NCI-H2029 treated with DMSO at 0.1 percent for 48 hours (cell line): ENCODE measurements at places on chromosomes 6 and 20.

- peak; percentile 73 for DNase-seq
Observed at GRCh38 chr6:109690373-109690736, 647 bp downstream of the AK9 start.

DNA sequence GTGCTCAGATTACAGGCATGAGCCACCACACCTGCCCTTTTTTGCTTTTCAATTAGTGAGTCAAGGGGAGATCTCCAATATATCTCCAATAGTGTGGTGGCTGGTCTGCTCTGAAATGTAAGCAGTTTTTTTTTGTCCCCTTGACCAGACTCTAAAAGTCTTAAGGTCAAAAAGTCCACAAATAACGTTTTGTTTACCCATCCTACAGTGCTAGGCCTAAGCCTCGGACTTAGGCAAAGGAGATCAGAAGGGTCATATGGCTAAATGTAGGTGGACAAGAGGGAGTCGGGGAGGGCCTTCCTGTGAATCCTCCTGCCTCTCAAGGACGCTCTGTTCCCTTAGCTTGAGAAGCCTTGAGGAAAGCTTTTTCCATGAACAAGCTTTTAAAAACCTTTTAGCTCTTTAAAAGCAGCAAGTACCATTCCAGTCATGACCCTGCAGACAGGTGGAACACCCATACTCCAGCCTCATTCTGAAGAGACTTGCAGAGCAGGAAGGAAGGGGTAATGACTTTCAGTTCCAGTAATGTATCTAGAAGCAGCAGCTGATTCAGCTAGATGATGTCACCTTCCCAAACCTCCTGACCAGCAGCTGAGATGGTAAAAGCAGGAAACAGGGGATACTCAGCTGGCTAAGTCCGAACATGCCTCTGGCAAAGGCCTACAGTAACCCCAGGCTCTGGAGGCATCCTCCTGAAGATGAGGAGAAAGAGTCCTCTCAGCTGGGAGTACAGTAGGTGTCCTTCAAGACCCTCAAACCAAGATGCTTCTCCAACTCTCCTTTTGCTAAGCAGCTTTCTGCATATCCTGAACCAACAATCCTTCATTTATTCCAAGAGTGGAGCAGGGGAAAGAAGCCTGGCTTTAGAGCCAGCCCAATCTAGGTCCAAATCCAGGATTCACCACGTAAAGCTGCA is 23.6 kb downstream of the BCL2L1 start:
- DNase-seq, result peak; percentile 92

- no peak for DNase-seq
Observed at GRCh38 chr20:19210391-19211155, 1.9 kb upstream of the SLC24A3 start.

DNA sequence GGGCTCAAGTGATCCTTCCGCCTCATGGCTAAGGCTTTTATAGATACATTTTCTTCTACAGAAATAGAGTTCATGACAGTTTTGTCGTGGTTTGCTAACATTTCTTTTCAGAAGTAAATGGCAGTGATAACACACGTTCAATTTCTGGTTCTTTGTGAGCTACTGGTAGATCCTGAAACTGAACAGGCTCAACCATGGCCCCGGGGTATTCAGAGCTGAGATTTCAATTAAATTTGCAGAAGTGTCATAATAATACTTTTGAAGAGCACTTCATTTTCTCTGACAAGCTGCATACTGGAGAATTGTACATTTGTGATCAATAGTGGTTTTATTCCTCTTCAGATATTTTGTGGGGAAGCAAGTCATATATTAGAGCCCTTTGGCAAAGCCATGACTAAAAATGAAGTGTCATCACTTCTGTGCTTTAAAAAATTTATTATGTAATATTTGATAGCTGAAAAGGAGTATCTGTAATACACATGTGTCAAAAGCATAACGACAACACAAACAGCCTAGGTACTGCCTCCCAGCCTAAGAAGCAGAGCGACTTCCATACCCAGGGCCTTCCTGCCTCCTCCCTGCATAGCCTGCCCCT is 84.3 kb upstream of the SCP2D1 start:
- no peak for DNase-seq

- DNase-seq, result peak; percentile 9
Observed at GRCh38 chr6:138989098-138989983, 1.3 kb upstream of the REPS1 start.

GRCh38 chr6:132733814-132734213 is 20.0 kb upstream of the VNN1 start:
- no peak for DNase-seq

DNA sequence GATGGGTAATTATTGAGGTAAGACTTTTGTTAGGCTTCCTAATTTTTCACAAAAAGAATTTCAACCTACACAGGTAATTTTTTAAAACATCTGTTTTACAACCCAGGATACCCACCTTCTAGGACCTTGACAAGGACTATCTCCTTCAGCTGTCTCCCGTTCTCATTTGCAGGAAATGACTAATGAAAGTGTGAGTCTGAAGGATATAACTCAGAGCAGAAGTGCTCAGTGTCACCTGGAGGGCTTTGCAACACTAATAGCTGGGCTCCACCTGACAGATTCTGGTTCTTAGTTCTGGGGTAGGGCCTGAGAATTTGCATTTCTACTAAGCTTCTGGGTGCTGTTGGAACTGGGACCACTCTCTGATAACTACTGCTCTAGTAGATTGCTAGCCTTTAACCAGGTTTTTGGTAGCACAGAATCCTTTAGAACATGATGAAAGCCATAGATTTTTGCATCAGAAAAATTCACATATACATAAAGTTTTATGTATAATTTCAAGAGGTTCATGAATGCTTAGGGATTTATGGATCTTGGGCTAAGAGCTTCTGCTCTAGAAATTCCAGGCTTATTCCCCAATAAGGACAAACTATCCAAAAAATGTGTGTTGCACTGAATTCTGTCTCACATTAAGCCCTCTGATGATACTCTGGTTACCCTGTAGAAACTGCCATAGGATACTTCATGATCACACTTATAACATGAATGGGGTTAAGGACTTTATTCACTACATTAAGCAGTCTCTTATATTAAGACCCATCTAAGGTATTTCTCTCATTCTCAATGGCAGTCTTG is 30.3 kb downstream of the AK9 start:
- DNase-seq, result no peak

DNA sequence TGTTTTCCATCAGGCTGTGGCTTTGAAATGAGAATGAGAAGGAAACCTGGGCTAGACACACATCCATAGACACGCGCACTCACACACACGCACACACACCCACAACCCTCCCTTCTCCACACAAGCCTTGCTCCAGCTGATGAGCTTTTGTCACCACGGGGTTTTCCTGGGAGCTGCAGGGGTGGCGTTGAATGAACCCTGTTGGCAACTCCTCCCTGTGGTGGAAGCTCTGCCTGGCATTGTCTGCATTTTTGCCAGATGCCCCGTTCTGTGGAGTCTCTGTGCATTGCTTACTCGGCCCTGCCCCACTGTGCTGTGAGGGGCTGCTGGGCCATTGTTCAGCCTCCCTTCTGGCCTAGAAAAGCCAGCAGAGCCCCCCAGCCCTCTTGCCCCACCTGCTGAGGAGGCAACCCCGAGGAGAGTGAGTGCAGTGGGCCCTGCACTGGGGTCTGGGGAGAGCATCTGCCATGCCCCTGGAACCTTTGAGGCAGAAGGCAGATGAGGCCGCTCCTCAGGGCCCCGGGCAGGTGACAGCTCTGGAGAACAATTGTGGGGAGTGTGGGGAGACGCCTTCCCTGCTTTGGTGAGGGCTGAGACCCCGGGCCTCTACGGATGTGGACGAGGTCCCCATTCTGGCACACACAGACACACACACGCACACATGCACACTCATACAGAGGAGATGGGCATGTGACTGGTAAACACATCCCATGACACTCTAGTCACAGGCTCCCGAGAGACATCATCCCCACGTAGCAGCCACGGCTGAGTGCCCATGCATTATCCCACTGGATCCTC is 9.9 kb downstream of the ADIG start:
- DNase-seq, result no peak

- DNase-seq, result no peak
Observed at GRCh38 chr6:5061152-5061551, 24.0 kb upstream of the PPP1R3G start.

GRCh38 chr20:31666258-31667042 is 28.7 kb downstream of the COX4I2 start:
- DNase-seq, result no peak

DNA sequence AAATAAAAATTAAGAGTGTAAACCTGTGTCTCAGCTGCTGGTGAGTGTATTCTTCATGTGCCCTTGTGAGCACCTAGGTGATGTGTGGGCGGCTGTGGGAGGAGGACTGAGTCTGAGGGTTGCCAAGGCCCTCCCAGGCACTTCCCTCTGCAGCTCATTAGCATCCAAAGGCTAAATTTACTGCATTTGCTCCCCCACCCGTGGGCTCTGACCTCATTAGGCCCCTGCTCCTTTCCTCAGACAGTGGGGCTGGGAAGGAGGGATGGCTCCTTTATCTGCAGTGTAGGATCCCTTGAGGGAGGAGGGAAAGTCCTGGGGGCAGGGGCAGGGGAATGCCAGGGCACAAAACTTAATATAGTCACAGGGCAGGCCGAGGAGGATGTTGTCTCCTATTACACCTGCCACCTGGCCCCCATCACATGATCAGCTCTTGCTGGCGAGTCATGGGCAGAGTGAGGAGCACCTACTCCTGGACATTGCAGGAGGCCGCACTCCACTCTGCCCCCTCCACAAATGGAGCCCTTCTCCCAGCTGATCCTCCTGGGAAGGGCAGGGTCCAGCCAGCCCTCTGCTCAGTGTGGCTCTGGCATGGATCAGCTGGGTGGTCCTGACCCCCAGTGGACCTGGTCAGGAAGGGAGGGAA is 133.2 kb downstream of the MRPL14 start:
- DNase-seq, result peak; percentile 65

GRCh38 chr6:72922401-72922800 is 300.5 kb downstream of the KCNQ5 start:
- no peak for DNase-seq

DNA sequence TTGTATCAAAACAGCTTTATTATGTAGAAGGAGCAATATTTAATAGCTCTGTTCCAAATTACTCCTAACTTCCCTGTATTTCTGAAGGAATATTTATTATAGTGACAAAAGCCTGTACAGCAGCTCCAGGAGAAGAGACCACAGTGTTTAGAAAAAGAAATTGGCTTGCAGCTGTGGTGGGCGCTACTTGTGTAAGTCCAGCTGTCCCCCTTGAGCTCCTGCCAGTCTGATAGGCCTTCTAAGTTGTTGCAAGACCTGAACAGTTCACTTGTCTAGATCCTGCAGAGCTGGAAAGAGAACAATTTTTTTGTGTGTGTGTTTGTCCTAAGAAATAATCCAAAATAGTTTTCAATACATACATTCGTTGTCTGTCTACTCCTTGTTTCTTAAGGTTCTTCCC is 86.6 kb downstream of the JARID2 start:
- DNase-seq, result no peak

- DNase-seq, result no peak
Observed at GRCh38 chr6:125101128-125101527, 52.4 kb upstream of the TPD52L1 start.

DNA sequence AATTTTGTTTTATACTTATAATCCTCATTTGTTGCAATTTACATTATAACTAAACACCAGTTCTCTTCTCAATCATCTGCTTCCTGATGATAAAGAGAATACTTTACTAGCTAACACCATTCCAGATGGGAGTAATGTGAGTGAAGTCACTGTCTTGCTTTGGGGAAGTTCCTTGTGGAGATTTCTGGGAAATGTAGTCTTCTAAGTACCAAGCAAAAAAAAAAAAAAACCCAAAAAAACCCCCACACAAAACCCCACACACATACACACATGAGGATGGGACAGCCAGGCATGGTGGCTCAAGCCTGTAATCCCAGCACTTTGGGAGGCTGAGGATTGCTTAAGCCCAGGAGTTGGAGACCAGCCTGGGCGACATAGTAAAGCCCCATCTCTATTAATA is 2.2 kb upstream of the SNPH start:
- DNase-seq, result no peak

GRCh38 chr6:117976030-117976651 is 69.1 kb downstream of the SLC35F1 start:
- peak; percentile 48 for DNase-seq

GRCh38 chr6:139825935-139826374 is 451.5 kb upstream of the CITED2 start:
- no peak for DNase-seq

DNA sequence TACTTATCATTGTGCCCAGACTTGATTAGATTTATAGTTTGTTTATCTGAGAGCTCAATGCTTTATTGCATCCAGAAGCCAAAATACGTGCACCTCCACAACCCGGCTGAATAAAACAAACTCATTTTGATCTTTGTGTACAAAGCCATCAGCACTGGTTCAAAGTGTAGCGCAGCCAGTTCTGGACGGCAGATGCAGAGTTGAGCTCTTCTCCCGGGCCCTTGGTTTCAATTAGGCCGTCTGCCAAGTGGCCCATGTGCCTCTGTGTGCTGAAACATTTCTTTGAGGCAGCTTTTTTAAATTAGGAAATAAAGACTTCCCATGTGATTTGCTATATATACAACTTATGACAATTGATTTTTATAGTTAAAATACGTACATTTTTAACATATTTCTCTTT is 96.2 kb upstream of the RSPO3 start:
- DNase-seq, result peak; percentile 93

DNA sequence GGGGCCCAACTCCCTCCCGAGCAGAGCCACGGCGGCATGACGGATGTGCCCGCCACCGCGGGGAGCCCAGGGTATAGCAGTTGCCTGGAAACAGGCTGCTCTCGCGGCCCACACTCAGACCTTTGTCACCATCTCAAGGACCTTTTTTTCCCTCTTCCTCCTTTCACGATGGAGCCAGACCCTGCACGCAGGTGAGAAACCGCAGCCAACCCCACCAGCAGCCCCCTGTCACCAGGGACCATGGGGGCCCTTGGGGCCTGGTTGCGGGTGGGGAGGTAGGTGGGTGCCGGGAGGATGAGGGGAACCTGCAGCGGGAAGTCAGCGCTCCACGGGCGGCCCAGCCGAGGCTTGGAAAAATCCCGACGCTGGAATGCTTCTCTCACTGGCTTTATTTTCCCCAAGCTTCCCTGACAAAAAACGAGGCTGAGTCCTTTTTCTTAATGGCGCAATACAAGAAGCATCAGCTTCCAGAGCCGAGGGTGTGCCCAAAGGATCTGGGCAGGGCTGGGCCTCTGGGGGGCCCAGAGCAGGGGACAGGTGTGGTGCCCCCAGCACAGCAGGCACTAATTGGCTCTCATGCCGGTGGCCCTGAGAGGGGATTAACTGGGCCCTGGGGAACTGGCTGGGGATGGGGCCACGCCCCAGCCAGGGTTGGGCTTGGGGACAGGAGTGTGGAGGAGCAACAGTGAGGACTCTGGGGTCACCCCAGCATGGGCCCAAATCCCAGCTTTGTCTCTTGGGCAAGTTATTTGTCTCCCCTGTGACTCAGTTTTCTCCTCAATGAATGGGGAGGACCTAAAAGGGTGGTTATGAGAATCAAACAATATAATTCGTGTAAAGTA is 23.9 kb downstream of the NOL4L start:
- DNase-seq, result no peak

- no peak for DNase-seq
Observed at GRCh38 chr6:16240589-16241320, 2.4 kb downstream of the GMPR start.
